Amniotic epithelial cell (primary cell): ENCODE measurements at places on chromosomes 6 and 20.

DNA sequence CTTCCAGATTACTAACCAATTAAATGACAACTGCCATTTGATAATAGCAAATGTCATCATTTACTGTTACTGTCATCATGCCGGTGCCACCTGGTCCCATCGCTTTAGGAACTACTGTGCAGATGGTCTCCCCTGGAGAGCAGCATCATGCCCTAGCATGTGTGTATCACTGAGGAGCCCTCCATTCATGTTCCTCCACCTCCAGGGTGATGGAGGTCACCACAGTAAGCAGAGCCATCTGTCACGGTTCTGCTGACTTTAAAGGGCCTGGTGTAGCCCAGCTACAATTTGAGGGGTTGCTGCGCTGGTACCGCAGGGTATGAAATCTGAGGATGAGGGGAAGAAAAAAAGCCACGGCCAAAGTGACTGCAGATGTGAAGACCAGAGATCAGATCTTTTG, 118.8 kb upstream of the KCNK16 start:
- no peak for DNase-seq

- no peak for DNase-seq
Observed at GRCh38 chr20:19465536-19465935, 253.1 kb downstream of the SLC24A3 start.

DNA sequence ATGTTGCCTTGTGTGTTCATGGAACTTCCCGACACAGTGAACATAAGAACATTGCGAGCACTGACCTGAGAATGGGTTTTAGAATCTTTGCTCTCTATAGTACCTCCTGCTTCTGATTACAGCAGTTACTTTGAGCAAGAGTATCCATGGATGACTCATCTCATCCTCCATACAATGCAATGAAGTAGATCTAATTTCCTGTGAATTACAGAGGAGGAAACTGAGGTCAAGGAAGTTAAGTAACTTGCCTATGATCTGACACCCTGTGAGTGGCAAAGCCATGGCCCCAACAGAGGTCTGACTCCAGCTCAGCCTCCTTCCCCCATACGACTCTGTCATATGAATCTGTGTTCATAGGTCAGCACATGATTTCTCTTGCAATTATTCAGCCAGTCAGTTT, 518.1 kb downstream of the TFAP2A start:
- no peak for DNase-seq

GRCh38 chr6:111239461-111239860, 152.2 kb downstream of the SLC16A10 start:
- DNase-seq: no peak

DNA sequence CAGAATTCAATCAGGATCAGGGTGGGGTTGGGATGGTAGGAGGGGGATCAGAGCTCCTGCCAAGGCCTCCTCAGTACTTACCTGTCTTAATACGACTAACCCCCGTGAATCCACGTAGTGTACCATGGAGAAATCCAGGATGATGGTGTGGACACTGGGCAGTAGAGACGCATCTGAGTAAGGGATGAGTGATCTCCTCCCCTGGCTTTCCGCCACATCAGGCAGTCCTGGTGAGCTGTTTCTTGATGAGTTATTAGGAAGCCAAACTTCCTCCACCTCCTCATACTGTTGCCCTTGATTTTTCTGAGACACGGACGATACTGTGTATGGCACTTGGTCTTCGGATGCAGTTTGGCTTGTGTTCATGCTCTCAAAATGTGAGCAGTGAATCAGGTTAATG, 34.2 kb upstream of the SRPK1 start:
- peak; percentile 58 for DNase-seq

- DNase-seq: no peak
Observed at GRCh38 chr6:14095437-14095836, 22.1 kb upstream of the CD83 start.

DNA sequence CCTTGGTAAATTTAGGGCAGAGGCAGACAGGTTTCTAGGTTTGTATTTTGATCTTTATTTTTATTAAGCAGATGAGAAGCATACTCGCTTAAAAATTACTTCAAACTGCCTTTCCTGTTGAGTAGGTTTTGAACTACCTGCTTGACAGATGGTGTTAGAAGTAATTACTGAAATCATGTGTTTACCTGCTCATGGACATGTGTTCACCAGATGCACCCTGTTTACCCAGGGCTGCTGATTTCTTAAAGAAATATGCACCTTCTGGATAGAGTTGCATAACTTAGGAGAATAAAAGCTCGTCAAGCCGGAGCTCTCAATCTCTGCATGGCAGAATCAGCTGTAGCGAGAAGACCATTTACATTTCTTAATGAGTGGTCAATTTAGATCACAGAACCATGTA, 165.1 kb downstream of the CDKAL1 start:
- peak; percentile 31 for DNase-seq

- DNase-seq: peak; percentile 84
Observed at GRCh38 chr6:143405373-143406154, 44.9 kb downstream of the ADAT2 start.

- no peak for DNase-seq
Observed at GRCh38 chr6:83247471-83247870, 54.3 kb downstream of the RWDD2A start.

DNA sequence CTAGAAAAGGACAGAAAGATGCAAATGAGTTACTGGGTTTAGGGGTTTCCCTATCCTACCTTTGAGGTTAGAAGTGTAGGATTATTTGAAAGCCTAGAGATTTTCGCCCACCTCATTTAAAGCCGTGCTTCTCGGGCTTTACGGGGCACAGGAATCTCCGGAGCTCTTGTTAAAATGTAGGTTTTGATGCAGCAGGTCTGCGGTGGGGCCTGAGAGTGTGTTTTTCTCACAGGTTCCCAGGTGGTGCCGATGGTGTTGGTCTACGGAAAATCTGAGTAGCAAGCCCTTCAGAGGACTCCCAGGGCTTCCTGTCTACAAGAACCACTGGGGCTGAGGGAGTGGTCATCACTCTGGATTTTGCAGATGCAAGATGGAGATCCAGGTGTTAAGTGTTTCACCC, 47.5 kb downstream of the TRAM2 start:
- DNase-seq: no peak

GRCh38 chr20:25483431-25484132, 76.1 kb downstream of the GINS1 start:
- no peak for DNase-seq

- peak; percentile 24 for DNase-seq
Observed at GRCh38 chr6:151209071-151209831, 30.5 kb upstream of the AKAP12 start.
